ENCODE measurements at places on chromosomes 7 and 10.

GRCh38 chr7:2225336-2225735 is 7.4 kb downstream of the MAD1L1 start:
- no peak for DNase-seq

DNA sequence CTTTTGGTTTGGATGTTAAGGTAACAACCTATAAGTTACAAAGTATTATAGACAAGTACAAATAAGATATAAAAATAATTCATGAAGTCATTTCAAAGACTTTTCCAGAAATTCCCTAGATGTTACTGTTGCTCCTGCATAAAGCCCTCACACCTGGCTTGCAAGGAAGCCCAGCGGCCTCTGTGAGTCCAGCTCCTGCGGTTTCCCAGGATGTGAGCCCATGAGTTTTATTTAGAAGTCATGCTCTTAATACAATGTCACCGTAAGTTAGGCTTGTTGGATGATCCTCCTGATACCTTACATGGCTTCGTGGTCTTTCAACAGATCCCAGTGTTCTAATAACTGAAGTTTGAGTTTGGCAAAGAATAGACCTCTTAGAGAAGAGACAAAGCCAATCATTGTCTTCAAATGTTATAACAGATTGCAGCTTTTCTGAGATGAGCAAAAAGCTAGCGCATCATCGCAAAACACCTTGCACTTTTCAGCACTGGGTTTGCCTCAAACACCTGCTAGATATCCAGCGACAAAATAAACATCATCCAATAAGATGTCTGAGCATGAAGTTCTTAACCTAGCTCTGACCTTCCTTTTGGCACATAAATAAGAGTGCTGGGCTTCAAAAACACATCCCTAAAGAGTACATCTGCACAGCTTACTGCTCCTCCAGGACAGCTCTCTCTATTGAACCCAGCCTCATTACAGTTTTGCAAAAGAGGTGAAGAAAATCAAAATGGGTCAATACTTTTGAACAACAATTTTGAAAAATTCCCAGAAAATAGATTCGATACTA is 3.6 kb downstream of the FAM171A1 start:
- no peak for DNase-seq

DNA sequence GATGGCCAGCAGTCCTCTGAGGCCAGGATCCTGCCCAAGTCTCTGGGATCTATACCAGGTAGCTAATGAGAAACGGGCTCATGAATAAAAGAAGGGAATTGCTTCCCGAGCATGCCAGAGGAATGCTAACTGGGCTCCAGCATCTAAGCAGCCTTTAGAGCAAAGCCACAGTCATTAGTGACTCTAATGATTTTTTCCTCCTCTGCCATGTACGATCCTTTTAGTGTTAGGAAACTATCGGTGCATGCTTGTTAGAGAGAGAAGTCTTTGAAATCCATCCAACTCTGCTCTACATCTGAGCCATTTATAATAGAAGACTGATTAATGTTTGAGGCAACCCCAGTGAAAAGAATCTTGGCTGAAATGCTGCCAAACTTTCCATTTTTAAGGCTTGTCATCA is 124.9 kb upstream of the TCERG1L start:
- no peak for DNase-seq

GRCh38 chr10:101888251-101888949 is 44.8 kb upstream of the KCNIP2 start:
- no peak for DNase-seq

Data from activated CD4-positive, alpha-beta T cell treated with anti-CD3 and anti-CD28 coated beads for 24 hours (primary cell).